Activated CD4-positive, alpha-beta T cell treated with anti-CD3 and anti-CD28 coated beads, Interleukin-2, Interleukin-4, amounts not matched to agents 100 ng/mL and 50 ng/mL, durations not matched to agents 16 hours and 8 hours (primary cell): ENCODE measurements at places on chromosomes 1 and 21.

GRCh38 chr1:236143104-236143948 lies 987 bp downstream of the GPR137B start:
- peak; percentile 58 for DNase-seq

DNA sequence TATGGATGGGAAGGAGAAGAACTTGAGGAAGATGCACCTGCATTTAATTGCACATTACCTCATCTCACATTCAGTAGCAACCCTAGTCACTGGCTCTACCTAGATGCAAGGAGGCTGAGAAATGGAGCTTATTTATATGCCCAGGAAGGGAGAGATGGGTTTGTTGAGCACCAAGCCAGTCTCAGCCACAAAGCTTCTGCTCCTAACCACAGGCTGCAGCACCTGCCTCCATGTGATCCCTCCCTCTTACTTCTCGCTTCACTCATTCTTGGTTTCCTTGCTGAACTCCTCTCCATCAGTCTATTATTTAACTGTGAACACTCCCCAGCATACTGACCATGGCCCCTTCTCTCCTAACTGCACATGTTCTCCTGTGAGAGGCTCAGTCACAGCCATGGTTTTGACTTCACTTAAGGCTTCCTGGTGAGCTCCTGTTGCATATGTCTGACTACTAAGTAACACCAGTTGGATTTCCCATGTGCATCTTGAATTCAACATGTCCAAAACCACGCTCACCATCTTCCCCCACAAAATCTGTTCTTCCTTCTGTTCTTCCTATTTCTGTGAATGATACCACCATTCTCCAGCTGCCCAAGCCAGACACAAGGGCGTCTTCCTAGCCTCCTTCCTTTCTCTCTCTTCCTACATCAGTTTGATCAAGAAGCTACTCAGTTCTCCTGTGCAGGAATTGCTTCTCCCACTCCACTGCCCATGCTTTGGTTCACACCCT lies 139.8 kb downstream of the AK5 start:
- no peak for DNase-seq

DNA sequence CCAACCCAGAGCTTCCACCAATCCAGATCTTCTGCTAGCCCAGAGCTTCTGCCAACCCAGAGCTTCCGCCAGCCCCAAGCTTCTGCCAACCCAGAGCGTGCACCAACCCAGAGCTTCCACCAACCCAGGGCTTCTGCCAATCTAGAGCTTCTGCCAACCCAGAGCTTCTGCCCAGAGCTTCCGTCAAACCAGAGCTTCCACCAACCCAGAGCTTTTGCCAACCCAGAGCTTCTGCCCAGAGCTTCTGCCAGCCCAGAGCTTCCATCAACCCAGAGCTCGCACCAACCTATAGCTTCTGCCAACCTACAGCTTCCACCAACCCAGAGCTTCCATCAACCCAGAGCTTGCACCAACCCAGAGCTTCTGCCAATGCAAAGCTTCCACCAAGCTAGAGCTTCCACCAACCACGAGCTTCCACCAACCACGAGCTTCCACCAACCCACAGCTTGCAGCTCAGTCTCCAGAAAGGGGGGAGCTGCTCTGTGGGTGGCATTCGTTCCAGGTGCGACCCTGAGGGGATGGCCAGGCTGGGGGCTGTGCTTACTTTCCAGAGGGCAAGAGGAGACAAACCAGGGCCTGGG lies 23.8 kb downstream of the CRYAA start:
- no peak for DNase-seq

DNA sequence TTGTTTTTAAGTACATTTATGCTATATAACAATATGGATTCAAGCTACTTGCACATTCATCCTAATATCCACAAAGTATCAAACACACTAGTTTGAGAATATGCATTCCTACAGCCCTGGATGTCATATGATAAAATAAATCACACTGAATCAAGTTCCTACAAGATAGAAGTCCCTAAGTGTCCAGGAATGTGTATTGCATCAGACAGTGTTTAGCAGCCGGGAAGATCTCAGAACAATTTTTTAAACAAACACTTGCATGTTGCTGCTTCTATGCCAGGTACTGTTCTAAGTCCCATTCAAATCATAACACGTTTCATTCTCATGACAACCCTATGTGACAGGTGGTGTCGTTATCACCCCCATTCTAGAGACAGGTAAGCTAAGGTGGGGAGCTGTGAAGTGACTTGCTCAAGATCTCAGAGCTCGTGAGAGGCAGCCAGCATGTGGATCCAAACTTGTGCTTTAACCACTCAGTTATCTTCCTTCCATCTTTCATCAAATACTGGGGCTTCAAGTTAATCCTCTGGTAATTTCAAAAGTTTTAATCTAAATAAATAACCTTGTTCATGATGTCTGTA lies 68.3 kb upstream of the KIF26B start:
- DNase-seq, result no peak

- DNase-seq, result no peak
Measured at GRCh38 chr1:205053296-205053695, 10.3 kb downstream of the CNTN2 start.

DNA sequence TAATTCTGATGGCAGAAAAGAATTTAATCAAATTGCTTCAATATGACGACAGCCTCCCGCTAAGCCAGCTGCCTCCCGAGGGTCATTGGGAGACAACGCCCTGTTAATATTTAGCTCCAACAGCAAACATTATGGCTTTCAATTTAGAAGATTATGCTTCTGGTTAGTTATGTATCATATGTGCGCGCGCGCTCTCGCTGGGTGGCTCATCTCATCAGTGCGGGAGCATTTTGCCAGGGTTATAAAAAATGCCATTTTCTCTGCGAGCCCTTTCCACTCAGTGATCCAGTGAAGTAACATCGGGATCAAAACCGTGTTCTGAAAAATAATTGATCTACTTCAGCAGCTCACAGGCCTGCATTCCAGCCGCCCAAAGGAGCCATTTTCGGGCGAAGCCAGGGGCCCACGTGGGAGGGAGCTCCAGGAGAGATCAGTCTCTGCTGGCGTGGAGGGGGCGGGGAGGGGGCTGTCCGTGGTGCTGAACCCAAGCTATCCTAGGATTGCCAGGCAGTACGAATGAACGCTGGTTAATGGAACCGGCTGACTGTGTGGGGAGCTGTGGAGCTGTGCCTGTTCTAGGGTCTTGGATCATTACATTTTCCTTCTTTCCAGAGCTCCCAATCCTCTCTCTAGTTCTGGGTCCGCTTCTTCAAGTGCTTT lies 219.1 kb upstream of the ZC3H12A start:
- peak; percentile 7 for DNase-seq

DNA sequence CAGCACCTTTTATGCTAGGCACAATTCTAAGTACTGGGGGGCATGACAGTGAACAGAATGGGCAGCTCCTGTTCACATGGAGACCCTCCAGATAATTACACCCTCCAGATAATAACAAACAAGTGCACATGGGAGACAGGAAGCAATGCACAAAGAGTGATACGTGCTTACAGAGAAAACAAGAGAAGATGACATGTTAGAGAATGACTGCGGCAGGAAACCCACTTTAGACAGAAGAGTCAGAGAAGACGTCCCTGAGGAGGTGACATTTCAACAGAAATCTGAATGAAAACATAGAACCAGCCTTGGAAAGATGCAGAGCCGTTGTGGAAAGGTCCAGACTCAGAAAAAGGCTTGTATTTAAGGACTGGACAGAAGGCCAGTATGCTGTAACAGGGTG lies 54.7 kb upstream of the ARTN start:
- DNase-seq, result peak; percentile 6

DNA sequence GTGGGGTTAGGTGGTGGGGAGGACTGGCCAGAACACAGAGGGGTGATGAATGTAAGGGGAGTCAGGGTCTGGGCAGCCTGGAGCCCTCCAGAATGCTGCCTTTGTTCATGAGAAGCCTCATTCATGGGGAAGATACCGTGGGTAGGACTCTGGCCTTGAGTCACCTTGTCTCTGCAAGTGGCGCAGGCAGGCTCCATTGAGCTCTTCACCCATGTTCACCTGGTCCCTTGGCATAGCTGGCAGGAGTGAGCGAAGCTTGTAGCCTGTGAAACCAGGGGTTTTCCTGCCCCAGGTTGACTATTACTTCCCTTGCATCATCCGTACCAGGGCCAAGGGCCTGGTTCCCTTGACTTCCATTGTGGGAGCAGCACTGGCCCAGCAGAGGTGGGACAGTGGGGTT lies 25.8 kb downstream of the SOX13 start:
- no peak for DNase-seq

DNA sequence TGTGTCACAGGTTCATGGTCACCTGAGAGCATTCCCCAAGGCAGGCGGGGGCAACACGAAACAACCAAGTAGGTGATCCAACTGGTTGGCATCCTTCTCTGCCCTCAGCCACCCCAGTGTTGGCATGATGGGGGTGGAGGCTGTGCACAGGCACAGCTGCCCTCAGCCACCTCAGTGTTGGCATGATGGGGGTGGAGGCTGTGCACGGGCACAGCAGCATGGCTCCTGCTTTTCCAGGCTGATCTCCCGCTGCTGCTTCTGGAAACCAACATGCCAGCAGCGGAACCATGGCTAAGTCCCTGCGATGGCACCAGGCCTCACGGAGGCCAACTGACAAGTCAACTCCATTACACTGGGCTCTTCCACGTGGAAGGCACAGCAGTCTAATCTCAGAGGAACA lies 447.8 kb downstream of the PTPRU start:
- DNase-seq, result no peak

- DNase-seq, result no peak
Measured at GRCh38 chr1:235259133-235259778, 68.7 kb downstream of the ARID4B start.

DNA sequence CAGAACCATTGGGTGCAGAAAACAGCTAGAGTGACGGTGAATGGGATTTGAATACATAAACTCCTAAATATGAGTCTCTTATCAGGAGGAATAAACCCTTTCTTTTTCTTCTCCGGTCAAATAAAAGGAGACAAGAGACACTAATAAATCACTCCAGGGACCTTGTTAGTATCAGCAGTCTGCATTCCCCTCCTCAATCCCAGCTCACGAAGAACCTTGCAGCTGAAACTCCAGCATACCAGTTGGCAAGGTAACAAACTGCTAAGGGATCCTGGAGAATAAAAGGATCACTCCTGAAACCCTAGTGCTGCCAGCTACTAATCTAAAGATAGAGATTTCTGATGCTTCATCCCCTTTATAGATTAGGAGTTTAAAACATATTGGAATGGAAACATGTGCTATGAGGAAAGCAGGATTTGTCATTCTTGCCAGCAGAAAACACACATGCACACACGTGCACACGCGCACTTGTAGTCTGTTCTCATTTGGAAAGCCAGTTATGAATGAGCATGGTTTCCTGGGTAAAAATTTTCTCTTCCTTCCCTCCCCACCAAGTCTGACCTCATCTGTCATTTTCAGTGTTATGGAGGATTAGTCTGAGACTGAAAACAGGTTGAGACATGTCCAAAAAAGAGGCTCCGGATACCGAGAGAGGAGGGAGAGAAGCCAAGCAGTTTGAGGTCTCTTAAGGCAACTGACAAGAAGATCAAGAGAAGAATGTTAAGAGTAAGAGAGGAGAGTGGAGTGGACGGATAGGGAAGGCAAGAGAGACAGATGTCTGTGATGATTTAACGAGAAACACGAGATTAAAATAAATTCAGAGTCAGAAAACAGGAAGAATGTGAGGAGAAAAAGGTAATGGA lies 10.9 kb downstream of the IER5 start:
- peak; percentile 91 for DNase-seq

GRCh38 chr1:96025062-96025461 lies 696.5 kb upstream of the PTBP2 start:
- DNase-seq, result no peak

- DNase-seq, result no peak
Measured at GRCh38 chr1:210800301-210800700, 333.6 kb downstream of the KCNH1 start.
